CD8-positive, alpha-beta memory T cell (primary cell): ENCODE measurements at places on chromosomes 5 and 9. TPM values are rescaled to one million over a fixed set of nuclear protein-coding genes. Genes with fewer than 3 reads are reported as not detected.

DNA sequence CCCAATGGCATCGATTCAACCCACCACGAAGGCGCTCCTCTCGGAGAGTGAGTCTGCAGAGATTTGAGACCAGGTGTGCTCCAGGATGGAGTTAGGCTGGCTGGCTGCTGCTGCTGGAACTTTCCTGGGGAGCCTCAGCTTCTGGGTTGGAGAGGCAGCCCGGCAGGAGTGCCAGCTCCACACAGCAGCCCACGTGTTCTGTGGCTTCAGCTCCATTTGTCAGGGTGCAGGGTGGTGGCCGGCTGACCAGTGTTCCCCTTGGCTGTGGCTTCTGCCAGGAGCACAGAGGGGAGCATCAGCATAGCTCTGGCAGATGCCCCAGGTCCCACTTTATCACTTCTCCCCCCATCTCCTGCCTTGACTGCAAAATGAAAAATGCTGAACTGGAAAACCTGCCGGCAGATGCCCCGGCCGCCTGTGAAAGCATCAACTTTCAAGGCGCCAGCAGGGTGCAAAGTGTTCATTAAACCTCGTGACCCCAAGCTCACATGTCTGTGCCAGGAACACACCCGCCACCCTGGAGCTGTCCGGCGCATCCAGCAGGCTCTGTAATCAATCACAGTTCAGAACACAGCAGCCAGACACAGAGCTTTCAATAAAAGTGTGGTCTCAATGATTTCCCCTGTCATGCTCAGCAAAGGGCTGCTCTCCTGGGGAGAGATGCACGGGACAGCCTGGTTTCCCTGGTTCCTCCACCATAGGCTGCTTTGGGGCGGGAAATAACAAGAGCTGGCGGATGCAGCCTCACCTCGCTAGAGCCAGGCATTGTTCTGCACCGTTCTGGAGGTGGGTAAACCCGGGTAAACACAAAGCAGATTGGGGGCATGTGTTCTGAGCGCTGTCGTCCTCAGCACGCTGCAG, 53.2 kb downstream of the TRIP13 start:
- no peak for DNase-seq

Gene COL15A1
- not detected for total RNA-seq

- no peak for DNase-seq
Observed at GRCh38 chr9:76891874-76892273, 14.0 kb downstream of the PRUNE2 start.

DNA sequence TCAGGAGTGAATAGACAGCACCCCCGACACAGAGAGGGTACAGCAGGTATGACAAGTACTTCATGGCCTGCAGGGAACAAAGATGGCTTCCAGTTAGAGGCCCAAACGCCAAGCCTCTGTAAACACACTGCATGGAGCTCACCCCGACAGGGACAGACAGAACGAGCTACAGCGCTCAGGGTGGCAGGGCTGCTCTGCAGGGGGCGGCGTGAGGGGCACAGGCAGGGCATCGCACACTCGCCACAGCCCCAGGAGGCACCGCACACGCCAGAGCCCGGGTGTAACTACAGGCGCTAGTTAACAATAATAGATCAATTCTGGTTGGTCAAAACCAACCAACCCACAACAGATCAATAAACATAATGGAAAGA, 21.1 kb downstream of the CLPTM1L start:
- no peak for DNase-seq

Gene MCCC2
- total RNA-seq: 63.8 TPM

- no peak for DNase-seq
Observed at GRCh38 chr5:74672215-74672877, 12.7 kb upstream of the HEXB start.

DNA sequence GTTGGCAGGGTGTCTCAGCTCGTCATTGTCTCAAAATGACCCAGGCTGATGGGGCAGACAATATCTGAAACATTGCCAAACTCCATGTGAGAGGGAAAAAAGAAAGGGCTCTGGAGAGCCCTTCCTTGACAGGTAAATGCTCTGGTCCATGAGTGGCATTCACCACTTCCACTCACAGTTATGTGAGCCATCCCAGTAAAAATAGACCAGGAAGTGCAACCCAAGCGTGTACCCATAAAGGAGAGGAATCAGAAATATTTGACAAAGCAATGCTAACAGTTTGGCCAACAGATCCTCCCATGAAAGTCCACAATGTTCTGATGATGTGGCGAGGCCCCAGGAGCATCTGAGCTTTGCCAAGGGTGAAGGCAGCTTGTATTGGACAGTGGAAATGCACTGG, 49.4 kb downstream of the ASTN2 start:
- no peak for DNase-seq
